Tracheal epithelial cell (primary cell): ENCODE measurements at places on chromosomes 5 and 9. TPM values are rescaled to one million over a fixed set of nuclear protein-coding genes. Genes with fewer than 3 reads are reported as not detected.

Gene SPEF2
- total RNA-seq: 0.64 and 1.9 TPM in 2 replicates

Gene CENPP
- total RNA-seq: 0.85 and 1.4 TPM in 2 replicates

Gene BARHL1
- total RNA-seq: not detected in 2 replicates

Gene KYAT1
- 12.5 and 24.1 TPM in 2 replicates for total RNA-seq

Gene WDR38
- total RNA-seq: not detected in 2 replicates
